ENCODE measurements at places on chromosomes 1 and 21. TPM values are rescaled to one million over a fixed set of nuclear protein-coding genes. Genes with fewer than 3 reads are reported as not detected.

Gene KCNT2
- total RNA-seq: not detected

Gene PGBD5
- total RNA-seq: not detected

Gene MMEL1
- total RNA-seq: 4.1 TPM

Gene NGF
- total RNA-seq: not detected

Gene ACOT11
- total RNA-seq: 1.0 TPM

Gene PADI2
- 0.08 TPM for total RNA-seq

Gene RHD
- total RNA-seq: not detected

GRCh38 chr1:1000357-1001056 lies 610 bp upstream of the HES4 start:
- peak; percentile 79 for DNase-seq
- no peaks in the 10 kb centered on the region for H3K36me3 ChIP-seq
- H3K27ac ChIP-seq: peak overlapping the region; percentile 68
- H3K4me1 ChIP-seq: peaks cover 14% of the 10 kb centered on the region
- peaks cover 22% of the 10 kb centered on the region for H3K27me3 ChIP-seq

- no peak overlapping the region for H3K4me3 ChIP-seq
- no peak for DNase-seq
- H3K27me3 ChIP-seq: peaks cover 8% of the 10 kb centered on the region
- H3K36me3 ChIP-seq: no peaks in the 10 kb centered on the region
- no peak overlapping the region for H3K27ac ChIP-seq
Measured at GRCh38 chr1:214154596-214155292, 126.2 kb upstream of the SMYD2 start.

DNA sequence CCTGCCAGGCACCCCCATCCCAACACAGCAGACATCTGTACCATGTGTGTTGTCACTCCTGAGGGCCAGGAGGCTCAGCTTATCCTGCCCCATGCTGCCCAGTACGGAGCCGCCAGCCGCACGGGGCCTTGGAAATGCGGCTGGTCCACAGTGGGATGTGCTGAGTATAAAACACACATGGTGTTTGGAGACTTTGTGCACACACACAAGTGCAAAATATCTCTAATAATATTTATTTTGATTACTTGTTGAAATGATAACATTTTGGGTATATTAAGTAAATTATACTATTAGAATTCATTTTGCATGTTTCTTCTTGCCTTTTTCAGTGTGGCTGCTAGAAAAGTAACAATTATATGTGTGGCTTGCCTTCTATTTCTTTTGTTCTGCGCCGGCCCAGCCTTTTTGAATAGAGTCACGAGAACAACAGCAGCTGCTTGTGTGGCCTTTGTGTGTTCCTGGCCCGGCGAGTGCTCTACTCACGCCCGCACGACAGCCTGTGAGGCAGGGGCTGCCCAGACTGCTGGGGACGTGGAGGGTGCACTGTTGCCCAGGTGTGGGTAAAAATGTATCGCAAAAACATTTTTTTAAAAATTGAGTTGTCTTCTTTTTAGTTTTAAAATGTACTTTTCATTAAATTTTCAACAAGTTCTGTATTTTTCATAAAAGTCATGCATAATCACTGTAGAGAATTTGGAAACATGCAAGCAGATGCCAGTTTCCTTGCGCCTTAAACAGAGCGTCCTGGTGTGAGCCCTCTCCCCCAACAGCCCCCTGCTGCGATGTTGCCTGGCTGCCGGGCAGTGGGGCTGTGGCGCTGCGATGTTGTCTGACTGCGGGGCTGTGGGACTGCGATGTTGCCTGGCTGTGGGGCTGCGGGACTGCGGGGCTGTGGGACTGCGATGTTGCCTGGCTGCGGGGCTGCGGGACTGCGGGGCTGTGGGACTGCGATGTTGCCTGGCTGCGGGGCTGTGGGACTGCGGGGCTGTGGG lies 35.5 kb downstream of the COQ8A start:
- H3K4me3 ChIP-seq: no peak overlapping the region
- H3K4me1 ChIP-seq: peaks cover 1% of the 10 kb centered on the region
- DNase-seq: no peak
- H3K27me3 ChIP-seq: no peaks in the 10 kb centered on the region

DNA sequence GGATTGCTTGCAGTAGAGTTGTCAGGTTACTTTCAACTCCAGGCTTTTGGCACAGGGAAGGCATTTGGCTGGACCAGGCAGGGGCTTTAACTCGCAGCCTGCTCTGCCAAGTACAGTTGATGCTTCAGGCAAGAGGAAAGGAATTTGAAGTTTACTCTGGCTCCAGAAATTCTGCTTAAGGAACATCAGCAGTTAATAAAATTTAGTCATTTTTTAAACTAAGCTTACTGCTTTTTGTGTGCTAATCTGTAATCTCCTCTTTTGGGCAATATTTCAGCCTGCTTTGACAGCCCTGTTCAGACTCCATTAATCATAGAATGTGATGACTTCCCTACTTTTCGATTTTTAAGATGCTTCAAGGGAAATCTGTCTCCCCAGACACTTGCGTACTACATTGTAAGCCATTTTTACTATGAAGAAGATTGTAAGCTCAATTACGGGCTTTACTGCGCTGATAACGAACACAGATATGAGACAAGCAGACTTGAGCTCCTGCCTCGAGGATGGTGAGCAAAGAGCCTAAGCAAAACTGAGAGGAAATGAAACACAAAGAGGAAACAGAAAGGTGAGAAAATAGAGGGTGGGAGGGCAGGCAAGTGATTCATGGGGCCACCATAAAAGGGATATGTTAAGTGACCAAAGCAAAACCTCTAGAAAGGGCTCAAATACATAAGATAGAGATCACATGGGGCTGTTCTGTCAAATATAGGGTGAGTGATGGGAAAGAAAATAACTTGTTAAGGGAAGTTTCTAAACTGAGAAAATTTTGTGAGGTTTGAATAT lies 76.6 kb upstream of the VAV3 start:
- H3K4me3 ChIP-seq: peak overlapping the region; percentile 21
- peak overlapping the region; percentile 66 for H3K27ac ChIP-seq
- DNase-seq: no peak
- H3K27me3 ChIP-seq: no peaks in the 10 kb centered on the region

DNA sequence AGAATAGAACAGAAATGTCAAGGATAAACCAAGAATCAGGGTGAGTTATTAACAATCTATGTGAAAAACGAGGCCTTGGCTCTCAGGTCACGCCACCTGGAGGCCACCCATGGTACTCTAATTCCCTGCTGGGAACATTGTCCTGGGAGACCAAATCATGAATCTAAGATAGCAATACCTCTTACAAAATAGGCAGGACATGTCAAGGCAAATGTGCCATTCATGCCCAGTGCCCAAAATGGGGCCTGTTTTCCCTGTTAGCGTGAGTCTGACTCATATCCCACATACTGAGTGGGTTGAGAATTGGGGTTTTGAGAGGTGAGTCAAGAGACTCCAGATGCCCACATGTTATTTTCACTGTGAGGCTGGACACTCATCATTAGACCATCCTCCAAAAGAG lies 380.8 kb downstream of the HHIPL2 start:
- no peaks in the 10 kb centered on the region for H3K4me1 ChIP-seq
- H3K27ac ChIP-seq: no peak overlapping the region
- H3K4me3 ChIP-seq: no peak overlapping the region
- H3K36me3 ChIP-seq: no peaks in the 10 kb centered on the region
- H3K27me3 ChIP-seq: no peaks in the 10 kb centered on the region

DNA sequence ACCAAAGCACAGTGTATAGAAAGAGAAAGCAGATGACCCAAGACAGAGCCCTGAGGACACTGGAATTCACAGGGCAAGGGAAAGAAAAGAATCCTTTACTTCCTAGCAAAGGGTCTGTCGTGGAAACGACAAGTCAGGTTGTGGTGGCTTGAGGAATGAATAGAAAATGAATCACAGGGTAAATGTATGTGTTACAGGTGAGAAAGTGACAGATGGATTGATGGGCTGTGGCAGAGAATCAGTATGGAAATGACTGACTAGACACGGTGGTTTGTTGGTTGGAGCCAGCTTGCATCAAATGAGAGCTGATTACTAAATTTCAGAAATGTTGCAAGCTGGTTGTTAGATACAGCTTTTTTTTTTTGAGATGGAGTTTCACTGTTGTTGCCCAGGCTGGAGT lies 46.9 kb downstream of the PTP4A2 start:
- no peaks in the 10 kb centered on the region for H3K27me3 ChIP-seq
- DNase-seq: no peak
- peaks cover 17% of the 10 kb centered on the region for H3K36me3 ChIP-seq
- no peak overlapping the region for H3K4me3 ChIP-seq
- peaks cover 20% of the 10 kb centered on the region for H3K4me1 ChIP-seq

GRCh38 chr1:246875041-246876026 lies 56.4 kb downstream of the AHCTF1 start:
- H3K4me3 ChIP-seq: no peak overlapping the region
- peaks cover 6% of the 10 kb centered on the region for H3K4me1 ChIP-seq
- peaks cover 43% of the 10 kb centered on the region for H3K36me3 ChIP-seq

- H3K4me3 ChIP-seq: no peak overlapping the region
- H3K36me3 ChIP-seq: no peaks in the 10 kb centered on the region
- H3K4me1 ChIP-seq: no peaks in the 10 kb centered on the region
Measured at GRCh38 chr1:49187056-49187455, 410.4 kb upstream of the BEND5 start.

DNA sequence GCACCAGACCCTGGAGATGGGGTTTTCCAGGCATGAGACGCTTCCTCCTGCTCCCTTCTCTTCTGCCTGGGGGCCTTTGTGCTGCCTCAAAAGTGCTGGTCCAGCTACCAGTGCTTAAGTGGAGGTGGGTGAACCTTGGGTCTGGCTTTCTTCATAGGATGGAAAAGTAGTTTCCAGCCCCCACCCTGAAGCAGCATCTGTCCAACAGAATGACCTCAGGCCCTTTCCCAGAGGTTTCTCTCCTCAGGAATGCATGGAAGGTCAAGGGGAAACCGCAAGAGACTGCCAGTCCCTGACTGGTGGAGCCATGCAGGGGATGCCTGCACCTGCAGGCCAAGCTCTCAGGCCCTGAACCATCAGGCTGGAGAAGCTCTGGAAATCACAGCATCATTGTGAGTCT lies 63.8 kb downstream of the HMGB4 start:
- DNase-seq: no peak
- no peak overlapping the region for H3K27ac ChIP-seq
- no peak overlapping the region for H3K4me3 ChIP-seq
- no peaks in the 10 kb centered on the region for H3K4me1 ChIP-seq

GRCh38 chr21:46168238-46168637 lies 12.9 kb upstream of the FTCD start:
- H3K36me3 ChIP-seq: no peaks in the 10 kb centered on the region
- H3K4me3 ChIP-seq: no peak overlapping the region
- no peak overlapping the region for H3K27ac ChIP-seq

- no peak for DNase-seq
- peaks cover 11% of the 10 kb centered on the region for H3K27me3 ChIP-seq
- peaks cover 3% of the 10 kb centered on the region for H3K4me1 ChIP-seq
- H3K27ac ChIP-seq: no peak overlapping the region
Measured at GRCh38 chr1:91647061-91647460, 146.4 kb downstream of the CDC7 start.

- H3K4me3 ChIP-seq: no peak overlapping the region
- no peaks in the 10 kb centered on the region for H3K4me1 ChIP-seq
- no peak for DNase-seq
Measured at GRCh38 chr1:29471487-29472313, 235.4 kb downstream of the PTPRU start.

GRCh38 chr1:97378596-97378995 lies 542.2 kb downstream of the DPYD start:
- H3K36me3 ChIP-seq: peaks cover 3% of the 10 kb centered on the region
- no peak overlapping the region for H3K27ac ChIP-seq
- H3K4me1 ChIP-seq: peaks cover 6% of the 10 kb centered on the region
- no peak overlapping the region for H3K4me3 ChIP-seq

DNA sequence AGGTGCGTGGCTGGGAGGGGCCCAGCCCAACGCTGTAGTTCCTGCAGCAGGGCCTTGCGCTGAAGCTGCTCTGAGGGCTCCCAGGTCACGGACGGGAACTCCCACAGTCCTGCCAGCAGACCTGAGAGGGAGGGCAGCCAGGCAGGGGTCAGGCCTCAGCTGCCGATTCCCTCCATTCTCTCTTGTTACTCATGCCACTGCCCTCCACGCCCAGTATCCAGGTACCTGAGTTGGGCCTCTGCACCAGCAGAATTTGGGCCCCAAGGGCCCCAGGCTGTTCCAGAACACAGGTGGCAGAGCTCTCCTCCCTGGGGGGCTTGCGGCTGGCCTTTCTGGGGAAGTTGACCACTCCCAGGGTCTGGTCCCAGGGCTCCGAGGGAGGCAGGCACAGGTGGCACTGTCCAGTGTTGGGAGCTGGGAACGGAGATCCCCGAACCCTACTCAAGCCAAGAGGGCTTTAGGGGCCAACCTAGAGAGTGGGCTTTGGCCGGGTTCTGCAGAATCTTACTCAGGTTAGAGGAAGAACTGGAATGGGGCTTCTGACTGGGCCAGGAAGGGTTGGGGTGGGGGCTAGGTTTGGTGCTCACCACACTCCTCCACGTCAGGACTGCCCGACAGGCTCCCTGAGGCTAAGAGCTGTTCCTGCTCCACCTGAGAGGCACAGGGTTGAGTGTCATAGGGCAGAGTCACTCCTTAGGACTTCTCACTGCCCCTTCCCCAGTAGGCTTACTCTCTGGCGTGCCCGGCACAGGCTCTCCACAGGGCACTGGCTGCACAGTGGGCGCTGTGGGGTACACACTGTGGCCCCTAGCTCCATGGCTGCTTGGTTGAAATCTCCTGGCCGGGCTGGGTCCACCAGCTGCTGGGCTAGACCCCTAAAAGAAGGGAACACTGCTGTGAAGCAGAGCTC lies 5.0 kb downstream of the HPDL start:
- peaks cover 18% of the 10 kb centered on the region for H3K36me3 ChIP-seq
- H3K27ac ChIP-seq: no peak overlapping the region
- no peak for DNase-seq
- no peak overlapping the region for H3K4me3 ChIP-seq
- peaks cover 32% of the 10 kb centered on the region for H3K4me1 ChIP-seq

GRCh38 chr1:231357187-231357772 lies 19.2 kb downstream of the SPRTN start:
- no peaks in the 10 kb centered on the region for H3K27me3 ChIP-seq
- H3K4me1 ChIP-seq: peaks cover 5% of the 10 kb centered on the region
- DNase-seq: no peak
- no peak overlapping the region for H3K4me3 ChIP-seq

- H3K27me3 ChIP-seq: no peaks in the 10 kb centered on the region
- DNase-seq: no peak
- no peaks in the 10 kb centered on the region for H3K4me1 ChIP-seq
- H3K4me3 ChIP-seq: no peak overlapping the region
Measured at GRCh38 chr1:82894635-82895034, 1093.9 kb downstream of the ADGRL2 start.

DNA sequence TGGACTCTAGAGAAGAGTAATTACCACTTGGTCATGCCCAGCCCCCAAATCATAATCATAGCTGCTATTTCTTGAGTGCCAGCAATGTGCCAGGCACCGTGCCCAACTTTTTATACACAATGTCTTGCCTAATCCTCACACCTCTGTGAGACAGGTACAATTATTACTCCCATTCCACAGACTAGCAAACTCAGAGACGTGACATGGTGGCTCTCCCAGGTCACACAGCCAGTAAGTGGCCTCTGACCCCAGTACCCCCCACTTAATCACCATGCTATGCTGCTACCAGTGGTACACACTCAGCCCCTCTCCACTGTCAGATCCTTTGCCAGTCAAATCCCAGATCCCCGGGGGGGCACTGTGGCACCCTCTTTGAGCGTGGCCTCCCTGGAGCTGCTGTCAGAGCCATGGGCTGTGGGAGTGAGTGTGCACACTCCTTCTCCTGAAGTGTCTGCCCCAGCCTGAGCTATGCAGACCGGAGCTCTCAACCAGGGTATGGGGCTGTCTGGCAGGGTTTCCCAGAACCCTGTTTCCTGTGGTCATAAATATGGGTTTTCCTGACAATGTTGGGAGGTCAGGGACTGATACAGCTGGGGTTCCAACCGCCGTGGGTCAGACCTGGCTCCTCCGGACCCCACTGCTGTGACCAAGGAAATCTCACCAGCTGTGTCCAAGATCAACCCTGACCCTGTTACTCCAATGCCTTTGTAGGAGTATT lies 51.8 kb downstream of the LACTBL1 start:
- no peaks in the 10 kb centered on the region for H3K4me1 ChIP-seq
- H3K4me3 ChIP-seq: no peak overlapping the region
- no peaks in the 10 kb centered on the region for H3K36me3 ChIP-seq
- no peak overlapping the region for H3K27ac ChIP-seq
- DNase-seq: no peak
- no peaks in the 10 kb centered on the region for H3K27me3 ChIP-seq

All from activated naive CD8-positive, alpha-beta T cell treated with anti-CD3 and anti-CD28 coated beads, Interleukin-2, amount 10 ng/mL, durations not matched to agents 7 days and 5 days (primary cell).